ENCODE measurements at places on chromosomes 5 and 9.

DNA sequence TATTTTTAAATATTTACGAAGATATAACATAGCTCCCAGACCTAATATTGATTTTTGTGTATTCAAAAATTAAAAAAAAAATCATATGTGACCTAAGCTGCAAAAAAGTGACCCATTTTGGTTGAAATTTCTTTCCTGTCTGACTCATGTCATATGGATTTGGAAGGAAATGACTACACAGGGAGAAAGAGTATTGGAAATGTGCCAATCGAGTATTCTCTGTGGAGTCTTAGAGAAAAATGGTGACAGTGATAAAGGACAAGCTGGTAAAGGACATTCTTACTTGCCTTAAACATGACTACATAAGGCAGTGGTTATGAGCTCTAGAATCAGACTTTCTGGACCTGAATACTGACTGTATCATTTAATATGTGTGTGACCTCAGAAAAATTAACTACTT lies 262.9 kb upstream of the PTPRD start:
- DNase-seq = no peak

DNA sequence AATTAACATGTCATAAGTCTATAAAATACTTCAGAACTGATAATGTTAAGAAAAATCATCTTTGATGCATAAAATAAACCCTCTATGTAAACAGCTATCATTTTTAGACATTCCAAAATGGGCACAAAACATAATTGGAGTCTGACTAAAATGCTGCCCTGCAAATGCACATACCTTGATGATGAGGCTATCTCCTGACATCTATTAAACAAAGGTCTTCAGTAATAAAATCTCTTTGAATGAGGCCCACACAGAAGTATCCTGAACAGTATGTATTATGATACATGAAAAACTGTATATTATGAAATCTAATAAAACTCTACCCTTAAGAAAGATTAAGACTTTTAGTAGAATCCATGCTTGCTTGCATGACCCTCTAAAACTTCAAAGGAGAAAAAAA lies 66.1 kb downstream of the FBXL17 start:
- DNase-seq = no peak

DNA sequence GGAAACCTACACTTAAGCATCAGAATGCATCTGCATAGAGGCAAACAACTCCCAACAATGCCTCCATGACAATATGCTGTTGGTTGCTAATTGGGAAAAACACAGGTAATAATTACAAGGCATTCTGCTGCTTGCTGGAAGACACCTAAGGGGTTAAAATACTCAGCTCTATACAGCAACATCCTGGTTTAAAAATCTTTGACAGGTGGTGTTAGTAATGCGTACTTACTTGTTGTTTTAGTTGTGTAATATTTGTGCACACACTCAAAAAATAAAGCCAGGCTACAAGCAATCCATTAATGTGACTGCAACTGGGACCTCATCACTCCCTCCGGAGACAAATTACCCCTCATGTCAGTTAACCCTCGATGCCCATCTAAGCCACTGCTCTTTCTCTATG lies 126.3 kb upstream of the ELL2 start:
- no peak for DNase-seq

DNA sequence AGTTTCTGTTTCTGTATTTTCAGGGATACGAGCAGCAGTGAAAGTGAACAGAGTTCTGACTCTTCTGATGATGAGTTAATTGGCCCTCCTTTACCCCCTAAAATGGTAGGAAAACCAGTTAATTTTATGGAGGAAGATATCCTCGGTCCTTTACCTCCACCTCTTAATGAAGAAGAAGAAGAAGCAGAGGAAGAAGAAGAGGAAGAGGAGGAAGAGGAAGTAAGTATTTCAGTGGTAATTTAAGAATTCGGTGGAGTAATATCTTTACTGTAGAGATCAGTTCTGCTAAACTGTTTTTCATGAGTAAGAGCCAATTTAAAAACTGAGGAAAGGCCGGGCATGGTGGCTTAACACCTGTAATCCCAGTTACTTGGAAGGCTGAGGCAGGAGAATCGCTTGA lies 17.2 kb downstream of the WDR70 start:
- DNase-seq = no peak

DNA sequence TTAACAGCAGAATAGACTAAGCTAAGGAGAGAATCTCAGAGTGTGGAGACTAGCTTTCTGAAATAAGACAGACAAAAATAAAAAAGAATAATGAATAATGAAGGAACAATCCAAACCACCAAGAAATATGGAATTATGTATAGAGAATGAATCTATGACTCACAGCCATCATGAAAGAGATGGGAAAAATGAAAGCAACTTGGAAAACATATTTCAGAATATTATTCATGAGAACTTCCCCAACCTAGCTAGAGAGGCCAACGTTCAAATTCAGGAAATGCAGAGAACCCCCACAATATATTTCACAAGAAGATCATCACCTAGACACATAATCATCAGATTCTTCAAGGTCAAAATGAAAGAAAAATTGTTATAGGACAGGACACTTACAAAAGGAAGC lies 349.0 kb upstream of the MPDZ start:
- no peak for DNase-seq

DNA sequence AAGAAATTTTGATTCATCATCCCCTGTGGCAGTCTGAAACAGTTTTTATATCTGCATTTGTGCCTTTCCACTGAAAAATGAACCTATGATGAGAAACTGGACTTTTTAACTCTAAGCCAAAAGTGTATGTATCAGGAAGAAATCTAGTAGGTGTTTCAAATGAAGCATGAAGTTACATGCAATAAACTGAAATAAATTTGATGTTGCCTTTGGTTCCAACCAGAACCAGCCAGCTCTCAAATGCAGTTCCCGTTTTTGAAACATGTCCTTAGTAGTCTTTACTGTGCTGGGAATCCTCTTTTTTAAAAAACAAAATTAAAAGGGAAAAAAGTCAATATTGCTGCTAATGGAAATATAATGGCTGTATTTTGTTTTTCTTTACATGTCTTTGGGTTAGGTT lies 43.9 kb downstream of the HACD4 start:
- no peak for DNase-seq

DNA sequence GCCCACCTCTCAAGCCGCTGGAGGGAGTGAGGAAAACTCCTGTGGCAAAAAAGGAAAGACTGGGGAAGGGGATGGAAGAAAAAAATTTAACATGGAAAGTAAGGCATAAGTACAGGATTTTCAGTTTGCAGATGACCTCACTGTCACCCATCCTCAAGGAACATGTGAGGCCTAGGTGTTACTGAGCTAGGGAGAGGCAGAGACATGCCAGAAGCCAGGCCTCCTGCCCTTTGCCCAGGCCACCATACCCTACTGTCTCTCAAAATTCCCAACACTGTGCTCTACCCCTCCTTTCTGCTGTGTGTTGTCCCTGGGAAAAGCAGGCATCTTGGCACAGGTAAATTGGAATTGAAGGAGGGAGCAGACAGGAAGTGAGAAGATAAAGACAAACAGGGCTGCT lies 4.4 kb upstream of the MGAT1 start:
- no peak for DNase-seq

DNA sequence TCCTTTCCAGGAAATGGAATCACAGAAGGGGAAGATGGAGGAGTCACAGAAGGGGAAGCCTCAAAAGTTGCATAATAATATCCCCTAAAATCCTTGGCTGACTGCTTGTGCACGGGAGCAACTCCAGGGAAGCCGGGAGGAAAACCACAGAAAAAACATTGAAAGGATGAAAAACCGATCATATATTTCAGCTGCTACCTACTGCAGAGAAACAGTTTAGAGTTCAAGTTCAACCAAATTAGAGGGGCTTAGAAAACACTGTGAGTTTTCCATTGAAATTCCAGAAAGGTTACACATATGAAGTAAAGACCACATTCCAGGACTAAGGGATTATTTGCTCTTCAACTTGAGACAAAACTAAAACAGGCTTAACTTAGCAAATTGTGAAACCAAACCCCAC lies 37.6 kb upstream of the MTAP start:
- no peak for DNase-seq

GRCh38 chr5:83785176-83785668 lies 64.6 kb upstream of the HAPLN1 start:
- no peak for DNase-seq

DNA sequence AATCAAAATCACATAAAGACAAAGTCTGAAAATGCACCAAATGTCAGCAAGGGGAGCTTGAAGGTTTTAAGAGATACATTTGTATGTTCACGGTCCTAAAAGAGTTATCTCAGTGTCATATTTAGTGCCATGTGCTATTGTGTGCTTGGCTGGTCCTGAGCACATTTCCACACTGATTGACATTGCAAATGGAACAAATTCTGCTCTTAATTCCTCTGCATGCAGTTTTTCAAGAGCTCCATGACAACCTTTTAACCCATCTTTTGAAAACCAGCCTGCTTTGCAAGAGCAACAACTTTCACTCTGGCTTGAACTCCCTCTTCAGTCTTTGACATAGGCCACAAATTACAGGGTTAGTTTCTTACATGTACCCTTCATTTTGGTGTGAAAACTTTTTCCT lies 175.4 kb upstream of the ACTBL2 start:
- no peak for DNase-seq

Measured in globus pallidus (tissue), 1 donor.